Esophagus squamous epithelium (tissue), 5 donors: ENCODE measurements at places on chromosomes 6 and 20.

- no peak for DNase-seq
These were observed 304.1 kb downstream of the LAMA2 start for GRCh38 chr6:129186988-129187387.

- no peak for DNase-seq
These were observed 25.5 kb upstream of the CST1 start for GRCh38 chr20:23776067-23776771.

DNA sequence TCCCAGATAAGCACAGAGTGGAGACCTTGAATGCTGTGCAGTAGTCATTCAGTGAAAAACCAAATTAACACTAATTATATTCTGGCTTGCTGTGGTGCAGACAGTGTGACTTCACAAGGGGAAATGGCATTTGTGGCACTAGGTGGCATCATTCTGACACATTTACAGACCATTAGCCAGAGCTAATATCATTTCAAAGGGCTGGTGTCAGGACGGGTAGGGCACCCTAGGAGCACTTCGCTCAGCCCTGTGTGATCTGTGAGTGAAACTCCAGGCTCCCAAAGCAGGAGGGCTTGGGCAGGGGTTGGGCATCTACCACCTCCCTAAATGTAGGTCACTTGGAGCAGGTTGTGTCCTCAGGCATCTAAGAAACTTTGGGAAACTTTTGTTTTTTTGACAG, 555.8 kb downstream of the PKHD1 start:
- no peak for DNase-seq

- DNase-seq: no peak
These were observed 1103.9 kb upstream of the GJE1 start for GRCh38 chr6:141028791-141029280.

- DNase-seq: no peak
These were observed 23.8 kb downstream of the SIM1 start for GRCh38 chr6:100440935-100441334.

DNA sequence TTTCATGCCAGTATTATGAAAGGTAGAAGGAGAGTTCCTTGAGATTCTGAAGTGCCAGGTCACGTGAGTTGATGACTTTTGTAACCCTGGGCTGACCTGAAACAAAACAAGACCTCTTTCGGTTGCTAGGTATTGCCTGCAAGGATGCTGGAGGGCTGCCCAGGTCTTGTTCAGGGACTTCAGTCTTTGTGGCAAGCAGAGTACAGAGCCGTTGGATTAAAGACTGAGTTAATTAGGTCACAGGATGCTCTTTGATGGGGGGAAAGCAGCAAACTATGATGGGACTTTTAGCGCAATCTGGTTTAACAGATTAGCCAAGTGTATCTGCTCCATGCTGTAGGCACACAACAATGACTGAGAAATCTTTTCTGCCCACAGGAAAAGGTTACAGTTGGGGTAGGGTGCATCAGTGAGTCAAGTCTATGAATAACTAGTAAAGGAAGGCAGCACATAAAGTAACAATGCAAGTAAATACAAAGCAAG, 12.8 kb upstream of the ELOVL5 start:
- no peak for DNase-seq
